ENCODE measurements at places on chromosomes 7 and 10. TPM values are rescaled to one million over a fixed set of nuclear protein-coding genes. Genes with fewer than 3 reads are reported as not detected.
A peak's percentile ranks its signal among the peaks of the same experiment; 100 is the strongest.

DNA sequence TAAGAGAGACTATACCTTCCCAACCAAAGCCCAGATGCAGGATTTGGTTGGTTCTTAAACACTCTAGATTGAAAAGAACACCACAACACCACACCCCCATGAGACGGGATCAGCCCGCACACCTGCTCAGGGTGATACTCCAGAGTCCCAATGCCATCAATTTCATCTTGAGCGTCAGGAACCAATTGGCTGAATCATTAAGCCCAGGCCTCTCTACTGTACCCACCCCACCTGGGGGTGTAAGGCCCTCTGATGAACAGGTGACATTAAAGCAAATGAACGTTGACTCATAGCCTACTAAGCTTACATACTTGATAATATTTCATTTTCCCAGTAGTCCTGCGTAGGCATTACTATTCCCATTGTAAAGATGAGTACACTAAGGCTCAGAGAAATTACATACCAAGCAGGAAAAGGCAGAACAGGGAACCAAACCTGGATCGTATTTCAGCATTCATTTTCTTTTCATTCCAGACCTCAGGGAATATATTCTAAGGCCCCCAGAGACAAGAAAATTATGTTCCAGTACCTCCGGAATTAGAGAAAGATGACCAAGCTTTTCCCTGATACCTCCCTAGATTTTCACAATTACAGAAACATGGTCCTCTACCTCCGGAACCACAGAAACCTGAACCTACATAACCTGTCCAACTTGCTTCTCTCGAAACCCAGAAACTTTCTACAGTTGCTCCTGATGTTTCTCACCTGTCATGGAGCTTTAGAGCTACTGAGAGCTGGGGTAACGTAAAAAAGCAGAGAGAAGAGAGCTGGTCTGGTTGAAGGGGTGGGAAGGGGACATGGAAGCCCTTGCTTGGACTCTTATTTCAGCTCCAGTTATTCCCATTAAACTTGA, 43.1 kb upstream of the KDM7A start:
- ATAC-seq: no peak

DNA sequence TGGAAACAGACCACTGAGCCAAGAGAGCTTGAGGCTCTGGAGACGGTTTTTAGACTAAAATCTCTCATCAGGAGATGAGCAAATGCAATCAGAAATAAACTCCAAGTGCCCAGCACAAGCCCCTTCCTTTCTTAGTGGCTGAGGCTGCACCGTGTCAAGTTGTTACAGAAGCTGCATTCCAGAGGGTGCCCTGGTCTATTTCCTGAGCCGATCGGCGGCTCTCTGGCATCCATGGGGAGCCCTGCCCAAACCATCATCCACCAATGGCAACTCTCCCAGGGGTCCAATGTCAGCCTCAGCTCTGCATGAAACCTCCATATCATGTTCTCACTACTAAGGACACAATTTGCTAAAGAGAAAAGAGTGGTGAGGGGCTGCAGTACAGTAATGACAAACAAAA, 89.6 kb downstream of the SVIL start:
- ATAC-seq: peak; percentile 28

- no peak for ATAC-seq
These were observed 216.9 kb downstream of the GLI3 start for GRCh38 chr7:42020061-42020460.

DNA sequence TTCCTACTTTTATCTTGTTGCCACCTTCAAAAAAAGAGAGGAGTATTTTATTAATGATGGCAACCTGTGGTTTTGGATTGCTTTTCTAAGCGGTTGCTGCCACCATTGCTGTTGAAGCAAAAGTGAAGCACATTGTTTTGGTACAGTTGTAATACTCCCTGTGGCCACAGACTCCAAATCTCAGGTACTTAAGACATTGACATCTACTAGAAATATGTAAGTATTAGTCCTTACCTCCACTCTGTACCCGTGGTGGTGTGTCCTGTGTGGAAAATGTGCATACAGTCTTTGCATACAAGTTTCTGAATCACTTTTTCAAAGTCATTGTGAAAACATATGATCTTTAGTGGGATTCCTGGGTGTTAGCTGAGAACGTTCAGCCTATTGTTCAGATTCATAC, 85.7 kb downstream of the ANLN start:
- no peak for ATAC-seq

GRCh38 chr10:110303681-110304080, 1.0 kb downstream of the SMNDC1 start:
- no peak for ATAC-seq

- ATAC-seq: peak; percentile 17
These were observed 7.4 kb downstream of the ADCYAP1R1 start for GRCh38 chr7:31059551-31059950.

- ATAC-seq: no peak
These were observed 242.5 kb downstream of the REEP3 start for GRCh38 chr10:63763744-63764143.

DNA sequence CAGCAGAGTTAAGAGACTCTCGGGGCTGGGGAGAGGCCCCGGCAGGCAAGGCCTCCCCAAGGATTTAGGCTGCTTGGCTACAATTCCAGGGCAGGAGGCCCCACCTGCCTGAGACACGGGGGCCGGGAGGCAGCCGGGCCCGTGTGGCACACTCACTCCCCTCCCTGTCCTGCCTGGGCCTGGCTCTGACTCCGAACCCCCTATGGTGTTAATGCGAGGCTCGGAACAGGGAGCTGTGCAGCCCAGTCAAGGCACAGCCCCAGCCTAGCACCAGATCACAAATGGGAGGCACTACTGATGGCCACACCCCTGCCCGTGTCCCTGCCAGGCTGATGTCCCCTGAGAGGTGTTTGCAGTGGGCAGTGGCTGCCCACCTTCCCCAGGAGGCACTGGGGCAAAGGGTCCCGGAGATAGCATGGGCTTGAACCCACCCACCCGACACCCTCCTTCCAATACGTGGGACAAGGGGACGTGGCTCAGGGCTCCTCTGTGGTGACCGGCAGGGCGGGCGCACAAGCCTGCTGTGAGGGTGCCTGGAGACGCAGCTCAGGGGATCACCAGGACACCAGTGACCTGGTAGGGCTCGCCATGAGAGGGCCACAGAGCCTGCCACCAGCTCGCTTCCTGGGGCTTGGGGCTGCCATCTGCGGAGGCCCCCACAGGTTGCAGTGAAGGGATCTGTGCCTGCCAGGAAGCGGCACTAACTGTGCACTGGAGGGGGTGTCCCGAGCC, 37.0 kb downstream of the DPYSL4 start:
- no peak for ATAC-seq

DNA sequence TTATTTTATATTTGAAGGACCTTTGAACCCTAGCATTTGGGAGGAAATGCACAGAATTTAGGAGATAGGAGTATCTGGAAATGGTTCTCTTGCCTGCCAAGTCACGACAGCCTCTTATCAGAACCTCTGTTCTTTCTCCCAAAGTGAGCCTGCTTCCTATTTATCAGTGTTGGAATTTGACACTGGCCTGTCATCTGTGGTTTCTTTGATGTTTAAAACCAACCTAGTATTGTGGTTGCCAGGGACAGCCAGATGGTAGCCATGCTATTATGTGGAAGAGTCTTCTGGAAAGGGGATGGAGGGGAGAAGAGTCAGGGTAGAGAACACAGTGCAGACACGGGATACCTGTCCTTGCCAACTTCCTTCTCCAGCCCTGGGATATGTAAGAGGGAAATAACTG, 21.1 kb downstream of the ZNF282 start:
- ATAC-seq: no peak

DNA sequence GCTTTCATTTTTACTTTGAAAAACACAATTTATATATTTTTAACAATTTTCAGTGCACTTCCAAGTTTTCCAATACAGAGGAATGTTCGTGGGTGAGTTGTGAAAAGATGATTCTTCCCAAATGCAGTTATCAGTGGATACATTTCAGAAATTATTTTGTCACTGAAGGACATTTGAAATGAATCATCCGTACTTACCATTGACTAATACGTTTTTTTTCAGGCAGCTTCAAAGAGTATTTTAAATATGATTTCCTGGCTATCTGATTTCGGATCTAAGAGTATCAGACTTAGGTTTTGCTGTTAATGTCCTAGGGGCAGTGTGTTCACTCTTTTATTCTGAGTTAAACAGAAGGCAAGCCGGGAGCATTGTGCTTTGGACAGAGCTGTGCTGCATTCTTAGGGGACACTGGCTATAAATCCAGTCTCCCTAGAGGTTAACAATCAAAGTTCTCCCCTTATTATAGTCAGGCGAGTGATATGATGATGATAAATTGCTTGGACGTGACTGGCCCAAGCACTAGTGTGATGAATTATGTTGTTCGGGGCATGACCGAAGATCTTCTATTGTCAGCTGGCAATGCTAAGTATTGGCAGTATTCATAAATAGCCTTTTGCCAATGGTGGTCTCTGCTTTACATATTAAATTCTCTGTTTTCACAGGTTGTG, 4.5 kb downstream of the PTER start:
- ATAC-seq: no peak

DNA sequence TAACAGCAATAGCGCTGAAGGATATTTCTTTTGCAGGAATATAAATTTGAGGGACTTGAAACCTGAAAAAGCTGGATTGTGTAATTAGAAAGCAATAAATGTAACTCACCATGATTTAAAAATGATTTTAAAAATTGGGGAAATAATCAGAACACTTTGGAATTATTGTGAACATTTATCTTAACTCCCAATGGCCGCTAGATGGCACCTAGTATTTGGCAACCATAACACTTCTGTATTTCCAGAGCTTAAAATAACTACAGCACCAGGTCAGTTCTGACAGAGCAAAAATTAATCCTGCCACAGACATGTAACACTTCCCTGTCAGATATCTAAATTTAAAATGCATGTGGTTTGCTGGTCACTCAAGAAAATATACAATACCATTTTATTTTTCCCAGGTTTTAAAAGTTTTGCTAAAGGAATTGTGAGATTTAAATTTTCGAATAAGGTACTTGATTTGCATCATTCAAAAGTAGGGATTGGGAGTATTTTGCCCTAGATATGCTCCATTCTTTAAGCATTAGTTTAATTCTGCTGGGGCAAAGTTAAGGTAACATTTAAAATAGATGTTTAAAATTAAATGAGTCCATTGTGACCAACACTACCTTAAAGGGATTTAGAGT, 144.5 kb downstream of the PPP1R3A start:
- ATAC-seq: no peak

DNA sequence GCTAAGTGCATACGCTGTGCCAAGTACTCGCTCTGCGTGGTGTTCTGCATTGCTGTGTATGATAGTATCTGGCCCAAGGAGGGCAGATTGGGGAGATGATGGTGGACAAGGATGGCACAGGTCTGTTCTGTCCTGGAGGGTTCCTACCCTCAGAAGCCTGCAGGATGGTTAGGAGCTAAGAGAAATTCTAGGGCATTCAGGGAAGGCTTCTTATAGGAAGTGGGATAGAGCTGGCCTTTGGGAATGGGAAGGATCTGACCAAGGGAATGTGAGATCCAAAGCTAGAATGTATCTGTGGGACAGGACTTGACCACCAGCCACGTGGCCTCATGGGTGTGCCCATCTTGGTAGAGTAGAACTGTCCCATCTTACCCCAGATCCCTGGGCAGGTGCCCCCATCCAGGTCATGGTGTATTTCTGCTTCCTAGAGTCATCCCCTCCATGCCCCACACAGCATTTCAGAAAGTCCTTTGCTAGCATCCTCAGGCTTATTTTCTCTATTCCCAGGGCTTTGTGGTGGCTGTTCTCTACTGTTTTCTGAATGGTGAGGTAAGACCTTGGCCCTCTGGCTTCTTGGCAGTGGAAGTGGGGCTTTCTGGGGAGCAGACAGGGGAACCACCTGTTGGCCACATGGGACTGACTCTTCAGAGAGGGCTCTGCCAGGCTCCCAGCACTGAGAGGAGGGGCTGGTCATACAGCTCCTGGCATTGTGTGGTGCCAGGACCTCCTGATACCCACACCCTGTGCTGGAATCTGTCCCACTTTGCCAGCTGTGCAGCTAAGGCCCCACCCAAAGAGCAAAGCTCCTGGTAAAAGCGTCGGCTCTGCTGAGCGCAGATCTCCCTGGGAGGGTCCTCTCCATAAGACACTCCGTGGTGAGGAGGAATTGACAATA, 52.5 kb downstream of the ADCYAP1R1 start:
- ATAC-seq: no peak

- ATAC-seq: peak; percentile 55
These were observed 265.9 kb upstream of the ZMIZ1 start for GRCh38 chr10:78802866-78803265.

GRCh38 chr10:131172433-131172832, 139.1 kb downstream of the TCERG1L start:
- no peak for ATAC-seq

DNA sequence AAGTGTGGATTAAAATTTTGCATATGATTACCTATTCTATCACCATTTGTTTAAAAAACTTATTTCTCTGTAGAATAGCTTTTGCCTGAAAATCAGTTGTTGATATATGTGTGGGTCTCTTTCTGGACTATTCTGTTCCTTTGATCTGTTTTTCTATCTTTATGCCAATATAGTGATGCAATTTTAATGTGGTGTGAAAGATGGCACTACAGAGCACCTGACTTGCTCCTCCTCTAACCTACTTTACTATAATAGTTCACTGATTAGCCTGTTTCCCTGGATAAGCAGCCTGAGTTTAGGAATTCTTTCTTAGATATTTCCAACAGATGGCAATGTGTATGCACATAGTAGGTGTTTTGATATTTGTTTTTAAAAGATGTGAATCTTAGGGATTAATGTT, 294.5 kb downstream of the AUTS2 start:
- ATAC-seq: no peak

DNA sequence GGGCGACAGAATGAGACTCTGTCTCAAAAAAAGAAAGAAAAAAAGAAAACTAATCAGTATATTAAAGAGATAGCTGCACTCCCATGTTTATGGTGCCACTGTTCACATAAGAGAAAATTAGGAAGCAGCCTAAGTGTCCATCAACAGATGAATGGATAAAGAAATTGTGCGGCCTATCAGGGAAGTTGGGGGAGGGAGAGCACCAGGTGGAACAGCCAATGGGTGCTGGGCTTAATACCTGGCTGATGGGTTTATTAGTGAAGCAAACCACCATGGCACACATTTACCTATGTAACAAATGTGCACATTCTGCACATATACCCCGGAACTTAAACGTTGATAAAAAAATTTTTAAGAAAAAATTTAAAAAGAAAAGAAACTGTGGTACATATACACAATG, 9.0 kb upstream of the PRRT4 start:
- no peak for ATAC-seq

The LEP gene
- total RNA-seq: 6.6 TPM

The MBL2 gene
- not detected for total RNA-seq

The HTR5A gene
- total RNA-seq: not detected
